GM03348 (cell line): ENCODE measurements at places on chromosomes 7 and 10.
A peak's percentile ranks its signal among the peaks of the same experiment; 100 is the strongest.

- peak; percentile 75 for DNase-seq
Measured at GRCh38 chr10:95246582-95247051, 44.2 kb downstream of the PDLIM1 start.

- no peak for DNase-seq
Measured at GRCh38 chr7:96205665-96206064, 116.2 kb downstream of the SLC25A13 start.

GRCh38 chr10:49023752-49024151 lies 84.1 kb upstream of the LRRC18 start:
- DNase-seq = peak; percentile 72

DNA sequence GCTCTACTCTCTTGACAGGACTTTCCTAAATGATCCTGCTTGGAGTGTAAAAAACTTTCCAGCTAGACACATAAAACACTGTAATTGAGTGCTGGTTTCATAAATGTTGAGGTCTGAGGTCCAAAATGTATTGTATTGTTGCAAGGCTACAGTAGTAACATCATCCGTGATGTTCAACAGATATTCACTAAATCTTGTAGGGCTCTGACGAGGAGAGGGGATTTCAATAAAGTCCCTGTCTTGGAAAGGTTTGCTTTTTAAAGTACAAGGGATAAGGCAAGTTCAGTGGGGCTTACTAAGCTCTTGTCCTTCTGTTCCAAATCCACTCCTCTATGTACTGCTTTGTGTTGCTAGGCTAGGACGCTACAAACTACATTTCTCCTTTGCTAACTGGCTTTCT lies 48.9 kb downstream of the FHIP2A start:
- no peak for DNase-seq

GRCh38 chr7:37380831-37381230 lies 67.8 kb downstream of the ELMO1 start:
- no peak for DNase-seq

DNA sequence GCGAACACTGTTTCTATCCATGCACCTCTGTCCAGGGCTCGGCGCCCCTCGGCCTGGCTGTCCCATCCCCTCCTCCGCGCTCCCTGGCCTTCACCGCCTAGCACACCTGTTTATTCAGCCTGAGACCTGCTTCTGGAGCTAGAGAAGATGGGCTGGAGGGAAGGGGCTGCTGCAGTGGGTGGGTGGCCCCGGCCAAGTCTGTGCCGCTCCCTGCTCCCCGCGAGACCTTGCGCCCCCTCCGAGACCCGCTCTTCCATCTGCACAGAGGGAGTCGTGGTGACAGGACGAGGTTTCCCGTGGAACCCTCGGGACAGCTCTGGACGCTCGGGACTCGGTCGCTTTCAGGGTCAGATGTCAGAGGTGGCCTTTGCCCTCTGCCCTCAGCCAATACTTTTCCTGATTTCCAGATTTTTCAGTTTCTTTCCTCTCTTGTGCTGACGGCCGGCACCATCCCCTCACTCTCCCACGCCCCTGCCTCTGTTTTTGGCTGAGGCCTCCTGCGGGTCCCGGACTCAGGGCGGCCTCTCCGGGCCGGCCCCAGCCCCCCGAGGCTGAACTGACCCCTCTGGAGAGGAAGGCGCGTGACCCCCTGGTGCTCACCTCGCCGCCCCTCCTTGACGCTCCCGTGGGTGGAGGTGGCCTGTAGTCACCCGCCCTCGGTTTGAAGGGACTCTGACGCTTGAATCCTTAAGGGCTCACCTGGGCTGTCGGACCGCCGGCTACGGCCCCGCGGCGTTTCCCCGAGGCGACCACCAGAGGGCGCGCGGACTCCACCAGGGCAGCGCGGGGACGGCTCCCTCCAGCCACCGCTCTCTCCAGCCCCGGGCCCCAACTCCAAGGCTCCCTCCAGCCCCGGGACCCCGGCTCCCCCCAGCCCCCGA lies 15.6 kb downstream of the SHH start:
- peak; percentile 92 for DNase-seq

GRCh38 chr10:113125612-113126011 lies 175.6 kb downstream of the TCF7L2 start:
- no peak for DNase-seq

GRCh38 chr10:15737656-15738055 lies 17.9 kb upstream of the ITGA8 start:
- DNase-seq = no peak

GRCh38 chr7:95473276-95473985 lies 12.3 kb upstream of the ASB4 start:
- DNase-seq = no peak

DNA sequence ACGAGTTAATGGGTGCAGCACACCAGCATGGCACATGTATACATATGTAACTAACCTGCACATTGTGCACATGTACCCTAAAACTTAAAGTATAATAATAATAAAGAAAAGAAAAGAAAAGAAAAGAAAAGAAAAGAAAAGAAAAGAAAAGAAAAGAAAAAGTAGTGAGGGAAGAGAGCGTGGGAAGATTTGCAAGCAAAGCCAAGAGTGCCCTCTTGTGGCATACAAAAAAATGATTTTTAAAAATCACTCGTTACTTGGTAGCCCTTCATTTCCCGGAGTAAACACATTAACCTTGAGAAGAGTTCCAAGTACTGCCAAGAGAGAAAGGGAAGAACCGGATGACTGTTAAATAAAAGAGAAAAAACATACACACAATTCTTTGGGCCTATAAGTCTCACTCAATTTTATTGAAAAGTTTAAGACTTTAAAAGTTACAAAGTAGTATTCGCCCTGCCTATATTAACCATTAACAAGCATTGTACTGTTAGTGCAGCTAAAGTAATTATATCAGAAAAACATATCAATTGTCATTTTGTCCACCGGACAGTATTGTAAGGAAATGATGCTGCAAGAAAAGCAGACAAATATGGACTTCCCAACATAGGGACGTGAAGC lies 6.2 kb upstream of the CH25H start:
- DNase-seq = peak; percentile 37

- no peak for DNase-seq
Measured at GRCh38 chr7:83362871-83363550, 200.3 kb upstream of the PCLO start.

- no peak for DNase-seq
Measured at GRCh38 chr7:66720561-66720960, 20.0 kb upstream of the RABGEF1 start.

DNA sequence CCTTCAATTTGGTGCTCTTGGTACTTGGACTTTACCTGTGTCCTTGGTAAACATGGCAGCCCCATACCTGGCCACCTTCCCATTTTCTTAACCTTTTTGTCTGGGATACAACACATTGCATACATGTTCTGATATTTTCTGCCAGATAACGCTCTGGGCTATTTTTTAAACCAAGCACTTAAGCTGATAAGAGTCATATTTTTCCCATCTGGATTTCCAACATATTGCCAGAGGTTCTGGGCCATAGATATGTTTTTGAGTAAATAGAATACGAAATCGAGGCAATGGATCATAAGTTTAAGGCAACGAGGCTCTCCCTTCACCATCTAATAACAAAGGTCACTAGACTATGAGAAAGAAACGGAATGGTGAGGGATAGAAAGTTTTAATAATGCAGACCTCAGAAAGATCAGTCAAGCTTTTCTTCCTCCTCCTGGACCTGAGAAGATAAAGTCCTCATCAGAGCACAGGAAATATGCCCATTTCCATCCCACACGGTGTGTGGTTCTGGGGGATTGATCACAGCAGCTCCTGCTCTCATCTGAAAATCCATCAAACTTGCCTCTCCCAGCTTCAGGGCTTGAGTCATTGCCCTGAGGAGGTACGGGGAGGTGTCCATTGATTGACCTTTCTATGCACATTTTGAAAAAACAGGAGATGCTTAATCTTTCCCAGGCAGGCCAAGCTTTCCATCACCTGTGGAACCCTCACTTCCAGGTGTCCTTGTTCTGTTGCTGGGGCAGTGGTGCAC lies 257.2 kb downstream of the GFRA1 start:
- no peak for DNase-seq

DNA sequence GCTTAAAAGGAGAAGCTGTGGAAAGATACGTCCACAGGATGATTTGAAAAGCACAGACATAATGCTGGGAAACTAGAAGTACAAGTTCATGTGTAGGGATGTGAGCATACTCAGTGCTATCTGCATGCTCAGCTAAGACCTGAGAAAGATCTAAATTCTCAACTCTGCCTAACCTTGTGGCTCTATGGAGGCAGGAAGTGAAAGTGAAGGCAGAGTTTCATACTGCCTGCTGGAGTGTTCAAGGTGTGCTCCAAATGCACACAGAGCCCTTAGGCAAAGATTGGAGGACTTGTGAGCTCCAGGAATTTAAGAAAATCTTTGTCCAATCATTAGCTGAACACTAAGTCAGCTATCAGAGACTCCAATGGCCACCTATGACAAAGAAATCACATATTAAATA lies 190.9 kb downstream of the RNLS start:
- DNase-seq = no peak

DNA sequence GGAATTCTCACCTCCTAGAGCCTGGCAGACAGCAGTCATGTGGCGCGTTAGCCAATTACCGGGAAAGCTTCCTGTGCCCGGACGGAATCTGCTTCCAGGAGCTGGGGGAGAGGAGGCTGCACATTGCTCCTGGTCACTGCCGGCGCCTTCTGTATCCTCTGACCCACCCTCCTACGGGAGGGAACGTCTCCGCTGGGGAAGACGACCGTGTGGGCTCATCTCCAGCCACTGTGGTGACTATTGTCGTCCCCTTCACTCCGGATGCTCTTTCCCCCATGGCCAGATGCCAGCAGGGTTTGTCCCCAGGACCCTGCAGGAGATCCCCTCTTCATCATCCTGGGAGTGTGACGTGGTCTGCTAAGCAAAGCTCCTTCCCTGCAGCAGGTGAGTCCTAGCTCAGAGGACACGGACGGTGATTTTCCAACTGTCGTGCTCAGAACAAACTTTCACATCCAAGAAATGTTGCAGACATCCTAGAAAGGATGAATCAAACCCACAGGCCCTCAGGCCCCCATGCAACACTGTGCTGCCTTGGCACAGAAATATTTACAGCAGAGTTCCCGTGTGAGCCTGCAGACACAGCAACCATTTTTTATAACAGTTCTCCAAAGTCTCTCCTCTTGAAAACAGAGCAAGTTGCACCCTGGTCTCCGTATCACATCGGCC lies 29.6 kb upstream of the FAM20C start:
- no peak for DNase-seq
